ENCODE measurements at places on chromosomes 2 and 18.

- DNase-seq = no peak
Observed at GRCh38 chr18:579238-579637, 942 bp upstream of the CETN1 start.

- DNase-seq = peak; percentile 43
Observed at GRCh38 chr2:118881490-118882129, 34.2 kb upstream of the EN1 start.

DNA sequence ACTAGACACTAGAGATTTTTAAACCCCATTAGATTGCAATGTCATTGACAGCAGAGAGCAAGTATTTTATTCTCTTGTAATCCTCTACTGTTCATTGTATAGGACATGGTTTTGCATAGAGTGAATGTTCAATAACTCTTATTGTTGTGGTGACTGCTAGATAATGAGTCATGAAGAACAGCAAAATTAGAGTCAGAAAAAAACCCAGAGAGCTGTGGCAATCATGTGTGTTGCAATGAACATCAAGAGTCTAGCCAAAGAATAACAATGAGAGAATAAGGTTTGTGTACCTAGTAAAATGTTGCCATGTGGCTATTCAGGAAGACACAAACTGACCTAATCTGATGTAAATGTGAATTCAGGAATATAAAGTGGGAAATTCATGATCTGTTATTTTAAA lies 684.0 kb downstream of the DSC3 start:
- no peak for DNase-seq

DNA sequence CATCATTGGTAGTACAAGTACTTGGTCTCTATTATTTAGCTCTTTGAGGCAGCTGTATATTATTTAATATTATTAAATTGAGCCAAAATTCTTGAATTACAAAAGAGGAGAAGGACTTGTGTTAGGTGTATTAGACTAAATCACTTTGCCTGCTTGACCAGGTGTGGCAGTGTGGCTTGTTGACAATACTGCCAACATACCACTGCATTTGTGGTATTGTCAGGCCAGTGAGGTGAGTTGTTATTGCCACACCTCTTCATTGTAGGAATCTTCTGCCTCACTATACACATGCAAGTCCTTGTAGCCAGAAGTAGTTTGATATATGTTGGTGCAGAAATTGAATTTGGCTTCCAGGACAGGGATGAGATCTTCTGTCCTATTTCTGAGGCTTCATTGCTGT lies 40.5 kb downstream of the CYP20A1 start:
- DNase-seq = no peak

DNA sequence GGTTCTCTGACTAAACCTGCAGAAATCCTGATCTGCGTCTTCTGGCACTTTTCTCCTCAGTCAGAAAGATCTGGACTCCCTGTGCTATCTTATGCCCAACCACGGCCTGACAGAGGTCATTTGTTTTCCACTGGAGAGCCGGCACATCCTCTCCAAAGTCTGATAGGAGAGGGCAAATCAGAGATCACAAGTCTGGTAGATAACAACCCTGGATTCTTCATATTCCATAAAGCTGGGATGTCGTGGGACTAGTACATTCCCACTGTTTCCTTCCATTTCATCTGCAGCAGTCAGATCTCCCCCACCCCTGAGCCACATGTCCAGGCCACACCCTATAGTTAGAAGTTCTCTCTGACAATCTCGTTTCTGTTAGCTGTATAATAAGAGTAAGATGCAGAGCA lies 157.0 kb downstream of the MGAT5 start:
- DNase-seq = no peak

DNA sequence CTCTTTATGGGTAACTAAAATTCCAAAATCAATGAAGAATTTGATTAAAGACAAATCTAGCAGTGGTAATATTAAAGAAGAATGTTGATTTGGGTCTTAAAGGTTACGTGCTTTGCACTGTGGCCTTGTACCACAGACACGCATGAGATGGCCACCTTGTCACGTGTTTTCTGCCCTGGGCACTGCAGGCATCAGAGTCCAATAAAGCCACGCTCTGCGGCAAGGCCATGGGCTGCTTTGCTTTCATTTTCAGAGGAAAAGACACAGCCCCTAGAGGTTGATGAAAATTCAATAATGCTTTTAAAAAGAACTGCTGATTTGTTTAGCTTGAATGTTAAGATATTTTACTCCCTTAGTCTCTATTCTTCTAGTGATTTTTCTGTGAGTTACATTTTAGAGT lies 30.4 kb downstream of the AOX1 start:
- no peak for DNase-seq

GRCh38 chr18:12006488-12006840 lies 25.2 kb downstream of the IMPA2 start:
- DNase-seq = no peak

DNA sequence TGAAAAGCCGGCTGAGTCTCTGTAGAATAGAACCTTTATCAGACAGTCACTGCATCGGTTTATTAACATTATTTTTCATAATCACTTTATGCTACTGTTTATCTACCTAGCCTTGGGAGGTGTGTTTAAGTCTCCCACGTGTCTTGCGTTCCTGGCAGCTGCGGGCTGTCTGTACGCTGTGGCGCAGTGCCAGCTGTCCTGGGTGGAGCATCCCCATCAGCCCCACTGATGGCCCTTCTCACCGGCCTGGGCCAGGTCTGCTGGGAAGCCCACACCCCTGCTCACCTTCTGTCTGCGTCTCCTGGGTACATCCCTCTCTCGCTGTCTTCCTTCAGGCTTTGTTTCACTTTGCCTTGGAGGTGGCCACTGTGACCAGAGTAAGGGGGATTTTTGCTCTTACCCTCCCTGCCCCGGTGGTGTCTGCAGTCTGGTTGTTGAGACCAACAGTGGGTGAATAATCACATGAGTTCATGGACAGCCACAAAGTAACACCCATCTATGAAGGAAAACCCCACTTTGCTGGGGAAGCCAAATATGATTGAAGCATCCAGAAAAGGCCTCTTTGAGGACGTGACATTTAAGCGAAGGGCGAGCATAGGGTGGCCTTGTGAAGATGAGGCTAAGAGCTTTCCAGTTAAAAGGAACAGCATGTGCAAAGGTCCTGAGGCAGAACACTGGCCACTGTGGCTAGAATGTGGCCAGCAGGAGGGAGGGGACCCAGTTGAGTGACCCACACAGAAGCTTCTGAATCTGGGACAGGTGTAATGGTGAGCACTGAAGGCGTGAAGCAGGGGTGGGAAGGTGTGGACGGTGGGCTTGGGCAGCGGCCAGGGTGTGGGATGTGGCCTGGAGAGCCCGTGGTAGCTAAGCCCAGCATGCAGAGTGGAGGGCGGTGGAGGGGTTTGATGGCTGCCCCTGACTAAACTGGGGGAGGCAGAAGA lies 41.7 kb downstream of the RAMP1 start:
- DNase-seq = peak; percentile 55

GRCh38 chr2:189096769-189097447 lies 82.7 kb downstream of the COL5A2 start:
- DNase-seq = no peak

All from NCI-H510A (cell line).